ENCODE measurements at places on chromosomes 5 and 9.

DNA sequence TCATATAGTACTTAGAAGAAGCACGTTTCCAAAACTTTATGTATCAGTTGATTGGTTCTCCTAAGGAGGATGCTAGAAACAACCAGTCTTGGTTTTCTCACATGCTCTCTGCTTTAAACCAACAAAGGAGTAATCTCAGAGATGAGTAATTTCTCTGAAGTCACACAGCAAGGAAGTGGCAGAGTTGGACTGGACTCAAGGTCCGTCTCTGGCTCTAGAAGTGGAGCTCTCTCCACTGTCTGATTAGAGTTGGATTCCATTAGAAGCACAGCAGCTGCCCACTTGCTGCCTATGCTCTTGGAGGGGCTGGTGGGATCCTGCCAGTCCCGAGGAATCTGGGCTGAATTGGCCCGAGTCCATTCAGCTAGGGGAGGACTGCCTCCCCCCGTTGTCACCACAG is 21.0 kb downstream of the RALGPS1 start:
- DNase-seq, result no peak

- no peak for DNase-seq
These were observed 11.1 kb downstream of the TGFBR1 start for GRCh38 chr9:99116003-99116411.

DNA sequence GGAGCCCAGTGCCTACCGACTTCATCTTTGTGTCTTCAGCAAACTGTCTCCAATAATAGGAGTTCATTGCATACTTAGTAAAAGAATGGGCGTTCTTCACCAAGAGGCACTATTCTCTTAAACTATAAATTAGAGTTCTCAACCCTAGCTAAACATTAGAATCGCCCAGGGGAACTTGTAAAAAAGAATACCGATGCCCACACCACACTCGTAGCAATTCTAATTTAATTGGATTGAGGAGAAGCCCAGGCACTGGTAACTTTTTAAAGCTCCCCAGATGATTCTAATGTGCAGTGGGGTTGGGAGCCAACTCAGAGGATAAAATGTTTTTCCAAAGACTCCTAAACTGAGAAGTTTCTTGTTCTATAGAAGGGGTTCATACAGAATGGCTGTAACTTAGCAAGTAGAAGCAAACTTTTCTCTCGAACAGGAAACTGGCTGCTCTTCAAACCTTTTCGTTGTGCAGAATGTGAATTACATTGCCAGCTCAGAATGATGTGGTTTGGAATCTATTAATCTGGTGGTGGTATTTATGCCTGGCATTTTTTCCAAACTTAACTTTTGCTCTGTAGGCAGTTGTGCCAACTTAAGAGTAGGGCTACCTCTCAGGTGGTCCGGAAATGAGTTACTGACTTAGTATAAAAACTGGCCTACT is 26.4 kb upstream of the NFIB start:
- DNase-seq, result no peak

DNA sequence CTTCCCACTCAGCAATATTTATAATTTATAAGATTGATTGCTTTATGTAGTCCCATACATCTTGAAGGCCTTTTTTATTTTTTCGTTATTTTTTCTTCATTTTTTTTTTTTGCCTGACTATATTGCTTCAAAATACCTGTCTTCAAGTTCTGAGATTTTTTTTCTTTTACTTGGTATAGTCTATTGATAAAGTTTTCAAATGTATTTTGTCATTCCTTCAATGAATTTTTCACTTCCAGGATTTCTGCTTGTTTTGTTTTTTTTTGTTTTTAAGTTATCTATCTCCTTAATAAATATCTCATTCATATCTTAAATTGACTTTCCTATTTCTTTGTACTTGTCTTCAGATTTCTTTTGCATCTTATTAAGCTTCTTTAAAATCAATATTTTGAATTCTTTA is 905.6 kb upstream of the CDH6 start:
- no peak for DNase-seq

DNA sequence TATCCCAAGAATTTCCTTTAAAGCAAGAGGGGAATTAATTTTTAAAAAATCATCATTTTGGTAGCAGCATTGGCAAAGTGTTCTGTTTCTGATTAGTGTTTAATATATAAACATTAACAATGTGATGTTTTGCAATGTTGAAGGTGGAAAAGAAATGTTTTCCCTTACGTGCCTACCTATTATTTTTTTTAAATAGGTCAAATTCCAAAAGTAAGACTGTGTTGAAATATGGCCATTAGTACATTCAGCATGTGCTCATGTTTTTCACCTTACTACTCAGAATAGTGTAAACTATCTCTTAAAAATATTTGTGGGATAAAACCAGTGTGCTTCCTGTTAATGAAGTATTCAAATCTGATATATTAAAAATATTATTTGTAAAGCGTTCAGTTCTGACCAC is 3.3 kb downstream of the DOCK8 start:
- DNase-seq, result no peak

GRCh38 chr5:91352831-91353695 is 30.1 kb downstream of the ARRDC3 start:
- no peak for DNase-seq

DNA sequence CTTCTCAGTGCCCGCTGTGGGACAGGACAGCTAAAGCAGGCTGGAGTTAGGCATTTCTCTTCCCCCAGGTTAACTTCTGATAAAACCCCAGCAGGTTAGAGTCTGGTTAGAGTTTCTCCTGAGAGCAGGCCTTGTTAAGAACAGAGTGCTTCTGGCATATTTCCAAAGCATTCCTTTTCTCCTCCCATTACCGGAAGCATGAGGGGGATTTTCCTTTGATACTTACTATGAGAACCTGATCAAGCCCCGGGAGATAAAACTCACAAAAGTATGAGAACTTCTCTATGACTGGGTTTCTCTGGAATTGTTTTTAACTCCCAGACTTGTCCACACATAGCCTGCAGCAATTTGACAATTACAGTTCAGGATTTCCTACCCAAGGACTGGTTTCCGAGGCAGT is 77.4 kb upstream of the MAST4 start:
- DNase-seq, result no peak

DNA sequence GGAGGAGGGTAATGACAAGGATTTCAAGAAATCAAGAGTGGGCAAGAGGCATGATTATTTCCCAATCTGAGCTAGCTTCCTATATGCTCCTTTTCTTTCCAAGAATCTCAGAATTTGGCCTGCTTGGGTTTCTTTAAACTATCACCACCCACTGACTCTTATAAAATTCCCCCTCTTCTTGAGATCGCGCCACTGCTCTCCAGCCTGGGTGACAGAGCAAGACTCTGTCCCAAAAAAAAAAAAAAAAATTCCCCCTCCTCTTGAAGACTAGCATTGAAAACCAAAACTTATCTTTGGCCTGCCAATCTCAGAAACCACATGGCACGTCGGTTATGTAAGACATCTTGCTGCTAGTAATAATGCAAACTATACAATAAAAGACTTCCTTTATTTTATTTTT is 3.4 kb upstream of the DMXL1 start:
- DNase-seq, result no peak

- no peak for DNase-seq
These were observed 158.4 kb downstream of the CPLANE1 start for GRCh38 chr5:37090781-37091180.

- no peak for DNase-seq
These were observed 163.4 kb upstream of the MAP1B start for GRCh38 chr5:71943874-71944273.

DNA sequence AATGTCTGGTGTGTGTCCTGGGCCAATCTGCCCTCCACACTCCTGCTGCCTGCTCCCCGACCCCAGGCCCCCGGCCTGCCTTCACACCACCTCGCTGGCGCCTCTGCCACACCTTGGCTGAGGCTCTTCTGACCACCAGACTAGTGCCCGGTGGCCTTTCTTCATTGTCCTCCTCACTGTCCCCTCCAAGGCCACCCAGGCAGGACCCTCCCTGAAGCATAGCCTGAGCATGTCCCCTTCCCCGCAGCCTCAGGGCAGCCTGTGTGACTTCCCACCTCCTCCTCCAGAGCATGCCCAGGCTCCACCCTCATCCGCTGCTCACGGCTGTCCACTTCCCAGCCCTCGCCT is 154.6 kb downstream of the OLFM1 start:
- DNase-seq, result no peak

DNA sequence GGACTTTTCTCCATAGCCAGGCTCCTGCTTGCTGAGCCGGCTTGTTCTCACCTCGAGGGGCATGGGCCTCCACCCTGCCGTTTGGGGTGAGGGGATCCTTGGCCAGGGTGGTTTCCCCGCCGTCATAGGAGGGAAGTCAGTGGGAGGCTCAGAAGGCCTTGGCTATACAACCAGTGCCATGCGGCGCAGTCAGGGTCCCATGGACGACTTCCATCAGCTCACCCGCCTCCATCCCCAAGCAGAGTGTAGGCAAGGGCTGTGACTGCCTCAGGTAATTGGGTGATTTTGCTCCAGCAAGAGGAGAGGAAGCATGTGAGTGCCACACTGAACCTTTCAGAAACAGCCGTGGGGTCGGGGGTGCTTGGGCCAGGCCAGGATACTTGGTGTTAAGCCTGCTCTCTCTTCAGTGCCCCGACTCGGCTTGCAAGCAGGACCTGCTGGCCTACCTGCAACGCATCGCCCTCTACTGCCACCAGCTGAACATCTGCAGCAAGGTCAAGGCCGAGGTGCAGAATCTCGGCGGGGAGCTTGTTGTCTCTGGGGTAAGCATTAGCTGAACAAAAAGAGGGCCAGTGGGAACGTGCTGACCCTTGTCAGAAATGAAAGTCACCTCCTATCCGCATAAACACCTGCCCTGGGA is 57.2 kb upstream of the LRRTM2 start:
- DNase-seq, result no peak

GRCh38 chr5:75951716-75952115 is 131.5 kb upstream of the SV2C start:
- DNase-seq, result no peak
